ENCODE measurements at places on chromosomes 6 and 20. TPM values are rescaled to one million over a fixed set of nuclear protein-coding genes. Genes with fewer than 3 reads are reported as not detected.

Gene GPLD1
- total RNA-seq = 7.4 TPM

DNA sequence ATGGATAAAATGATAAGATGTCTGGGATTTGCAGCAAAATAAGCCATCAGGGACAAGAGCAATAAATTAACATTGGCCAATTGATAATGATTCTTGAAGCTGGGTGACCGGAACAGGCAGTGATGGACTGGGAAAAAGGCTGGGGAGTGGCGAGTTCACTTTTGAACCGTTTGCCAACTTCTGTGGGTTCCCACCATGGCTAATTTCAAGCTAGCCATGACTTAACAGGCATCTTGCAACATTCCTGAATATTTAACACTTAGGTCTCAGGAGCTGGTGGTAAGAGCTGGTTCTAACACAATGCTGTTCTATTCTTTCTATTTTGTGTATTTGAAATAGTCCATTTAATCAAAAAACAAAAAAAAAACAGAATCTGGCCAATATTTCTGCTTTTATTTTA is 37.6 kb upstream of the CD83 start:
- no peak overlapping the region for H3K4me3 ChIP-seq
- no peaks in the 10 kb centered on the region for H3K36me3 ChIP-seq
- no peak overlapping the region for H3K27ac ChIP-seq
- no peaks in the 10 kb centered on the region for H3K4me1 ChIP-seq

GRCh38 chr20:8790442-8791074 is 278.3 kb upstream of the PLCB4 start:
- no peaks in the 10 kb centered on the region for H3K27me3 ChIP-seq
- H3K36me3 ChIP-seq = no peaks in the 10 kb centered on the region
- peak; percentile 52 for DNase-seq
- no peak overlapping the region for H3K27ac ChIP-seq
- H3K4me1 ChIP-seq = no peaks in the 10 kb centered on the region

DNA sequence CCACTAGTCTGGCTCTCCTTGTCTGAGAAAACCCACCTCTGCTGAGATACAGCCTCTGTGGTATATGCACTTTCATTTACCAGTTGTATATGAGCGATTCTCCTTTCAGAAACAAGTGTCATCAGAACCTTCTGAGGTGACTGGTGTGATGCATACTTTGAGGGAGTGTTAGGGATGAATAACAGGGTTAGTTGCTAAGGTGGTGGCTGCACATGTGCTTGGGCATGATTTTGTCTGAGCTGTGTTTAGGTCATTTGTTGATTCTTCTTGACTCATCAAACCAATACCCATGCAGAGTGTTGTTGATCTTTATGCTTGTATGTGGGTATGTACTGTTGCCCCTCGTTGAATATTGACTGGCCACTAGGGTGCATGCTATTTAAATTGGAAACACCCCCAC is 25.7 kb downstream of the DTD1 start:
- H3K27ac ChIP-seq = no peak overlapping the region
- H3K4me1 ChIP-seq = peaks cover 18% of the 10 kb centered on the region
- no peak overlapping the region for H3K4me3 ChIP-seq
- H3K36me3 ChIP-seq = peaks cover 5% of the 10 kb centered on the region
- DNase-seq = no peak

- no peak overlapping the region for H3K27ac ChIP-seq
- no peaks in the 10 kb centered on the region for H3K27me3 ChIP-seq
- no peaks in the 10 kb centered on the region for H3K36me3 ChIP-seq
- no peak for DNase-seq
- no peak overlapping the region for H3K4me3 ChIP-seq
- peaks cover 4% of the 10 kb centered on the region for H3K4me1 ChIP-seq
Observed at GRCh38 chr20:40294175-40294574, 394.9 kb downstream of the MAFB start.

- H3K27ac ChIP-seq = no peak overlapping the region
- no peak for DNase-seq
- no peaks in the 10 kb centered on the region for H3K27me3 ChIP-seq
- no peaks in the 10 kb centered on the region for H3K4me1 ChIP-seq
- H3K36me3 ChIP-seq = no peaks in the 10 kb centered on the region
Observed at GRCh38 chr6:142374965-142375733, 73.3 kb downstream of the ADGRG6 start.

Gene HLA-DPA1
- 78.3 TPM for total RNA-seq

Gene PPIL6
- 26.3 TPM for total RNA-seq

GRCh38 chr6:125852587-125852986 is 61.8 kb downstream of the NCOA7 start:
- no peak overlapping the region for H3K4me3 ChIP-seq
- H3K27ac ChIP-seq = no peak overlapping the region
- H3K4me1 ChIP-seq = no peaks in the 10 kb centered on the region
- DNase-seq = no peak
- no peaks in the 10 kb centered on the region for H3K27me3 ChIP-seq
